ENCODE measurements at places on chromosomes 5 and 9.

- no peak for DNase-seq
Measured at GRCh38 chr9:118891213-118891612, 478.0 kb downstream of the BRINP1 start.

- no peak for DNase-seq
Measured at GRCh38 chr9:137366891-137367381, 56.0 kb downstream of the EXD3 start.

DNA sequence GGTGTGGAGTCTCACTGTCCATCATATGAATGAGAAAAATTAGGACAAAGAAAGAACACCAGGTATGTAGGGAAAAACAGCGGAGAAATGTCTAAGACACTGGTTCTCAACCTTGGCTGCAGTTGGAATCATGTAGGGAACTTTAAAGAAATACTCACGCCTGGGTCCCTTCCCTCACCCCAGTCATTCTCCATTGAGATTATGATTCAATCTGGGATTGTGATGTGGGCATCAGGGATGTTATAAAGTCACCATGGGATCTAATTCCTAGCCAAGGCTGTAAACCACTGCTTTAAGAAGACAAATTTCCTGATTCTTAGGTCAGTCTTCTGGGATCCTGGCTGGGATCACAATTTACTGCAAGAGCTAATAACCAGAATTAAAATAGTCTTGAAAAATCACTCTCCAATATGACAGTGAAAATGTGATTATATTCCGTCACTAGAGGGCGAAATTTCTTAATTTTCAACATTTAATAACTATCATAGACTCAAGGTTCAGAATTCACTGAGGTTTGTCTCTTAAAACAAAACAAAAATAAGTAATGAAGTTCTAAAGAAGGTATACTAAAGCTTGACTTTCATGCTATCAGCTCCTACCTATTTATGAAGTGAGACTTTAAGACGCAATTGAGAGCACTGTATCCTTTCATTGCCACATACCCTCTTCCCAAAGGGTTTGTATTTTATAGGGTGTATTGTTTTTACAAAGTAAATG lies 60.5 kb downstream of the GLDC start:
- no peak for DNase-seq

DNA sequence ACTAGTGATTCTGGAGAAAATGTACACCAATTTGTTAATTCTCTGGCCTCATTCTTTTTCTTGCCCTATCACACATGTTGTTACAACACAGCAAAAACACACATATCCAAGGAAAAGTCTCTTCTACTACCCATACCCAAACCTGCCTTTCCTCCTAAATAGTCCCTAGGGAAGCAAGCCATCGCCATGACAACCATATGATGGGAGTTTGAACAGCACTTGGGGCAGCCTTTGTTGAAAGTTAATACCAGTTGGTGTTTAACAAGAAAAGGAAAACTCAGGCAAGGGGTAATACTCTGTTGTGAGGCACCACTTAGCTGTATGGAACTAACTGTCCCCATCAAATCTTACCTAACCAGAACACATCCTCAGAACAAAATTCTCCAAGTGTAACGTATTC lies 1.7 kb downstream of the TRPM3 start:
- no peak for DNase-seq

DNA sequence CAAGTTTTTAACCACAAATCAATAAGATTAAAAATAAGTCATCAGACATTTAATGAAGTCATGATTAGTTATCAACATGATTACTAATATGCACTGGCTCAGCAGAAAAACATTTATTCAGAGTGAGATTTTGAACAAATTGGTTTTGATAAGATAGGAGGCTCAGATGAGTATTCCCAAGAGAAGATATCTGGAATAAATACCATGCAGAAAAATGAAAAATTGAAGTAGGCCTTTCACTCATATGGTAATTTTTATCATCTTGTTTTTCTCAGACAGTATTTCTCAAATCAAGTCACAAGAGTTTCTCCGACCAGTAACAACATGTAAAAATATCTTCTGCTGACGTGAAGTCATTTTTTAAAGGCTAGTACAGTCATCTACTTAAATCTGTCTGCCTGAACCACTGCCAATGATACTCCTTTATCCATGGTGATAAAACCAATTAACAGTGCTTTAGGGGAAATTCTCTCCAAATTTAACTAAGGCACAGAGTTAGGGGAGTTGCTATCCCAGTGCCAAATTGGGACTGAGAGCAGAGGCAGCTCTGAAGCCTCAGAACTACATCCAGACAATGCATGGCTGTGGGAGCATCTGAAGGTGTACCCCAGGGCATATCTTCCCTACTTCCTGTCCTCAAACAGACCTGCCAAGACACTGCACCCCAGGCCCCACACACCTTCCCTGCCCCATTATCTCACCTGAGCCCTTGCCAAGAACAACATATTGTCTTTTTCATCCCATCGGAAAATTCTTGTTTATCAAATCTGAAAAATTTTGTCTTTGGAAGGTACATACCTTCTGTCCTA lies 105.5 kb upstream of the TSLP start:
- no peak for DNase-seq

GRCh38 chr5:138186002-138186447 lies 7.1 kb downstream of the KIF20A start:
- DNase-seq: no peak

Data from hypothalamus (tissue), 51 donors.